ENCODE measurements at places on chromosomes 12 and 14.

DNA sequence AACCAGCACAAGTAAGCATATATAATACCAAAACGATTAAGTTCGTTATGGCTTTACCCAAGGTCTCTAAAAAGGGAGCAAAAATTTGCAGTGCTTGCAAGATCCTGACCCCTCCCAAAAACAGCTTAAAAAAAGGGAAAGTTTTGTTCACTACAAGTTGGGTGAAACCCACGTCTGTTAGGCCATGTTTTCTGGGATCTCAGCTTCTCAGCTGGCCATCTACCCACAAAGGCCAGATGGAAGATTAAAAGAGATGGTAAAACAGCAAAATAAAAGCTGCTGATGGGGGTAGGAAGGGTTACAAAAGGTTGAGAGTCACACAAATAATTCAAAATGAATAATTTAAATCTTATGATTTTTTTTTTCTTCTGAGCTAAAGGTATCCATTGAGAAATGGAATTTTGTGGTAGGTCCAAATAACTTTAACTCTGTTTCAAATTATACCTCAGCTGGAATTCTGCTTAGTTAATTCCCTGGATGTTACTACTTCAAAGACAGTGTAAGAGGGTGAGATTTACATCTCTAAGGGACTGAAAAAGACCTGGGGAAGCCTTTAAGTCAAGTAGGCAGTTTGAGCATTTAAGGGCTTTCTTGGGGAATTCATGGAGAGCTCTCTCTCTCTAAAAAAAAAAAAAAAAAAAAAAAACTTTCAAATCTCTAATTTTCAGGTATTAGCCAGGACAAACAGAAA lies 185.6 kb upstream of the NAV3 start:
- no peak for DNase-seq

DNA sequence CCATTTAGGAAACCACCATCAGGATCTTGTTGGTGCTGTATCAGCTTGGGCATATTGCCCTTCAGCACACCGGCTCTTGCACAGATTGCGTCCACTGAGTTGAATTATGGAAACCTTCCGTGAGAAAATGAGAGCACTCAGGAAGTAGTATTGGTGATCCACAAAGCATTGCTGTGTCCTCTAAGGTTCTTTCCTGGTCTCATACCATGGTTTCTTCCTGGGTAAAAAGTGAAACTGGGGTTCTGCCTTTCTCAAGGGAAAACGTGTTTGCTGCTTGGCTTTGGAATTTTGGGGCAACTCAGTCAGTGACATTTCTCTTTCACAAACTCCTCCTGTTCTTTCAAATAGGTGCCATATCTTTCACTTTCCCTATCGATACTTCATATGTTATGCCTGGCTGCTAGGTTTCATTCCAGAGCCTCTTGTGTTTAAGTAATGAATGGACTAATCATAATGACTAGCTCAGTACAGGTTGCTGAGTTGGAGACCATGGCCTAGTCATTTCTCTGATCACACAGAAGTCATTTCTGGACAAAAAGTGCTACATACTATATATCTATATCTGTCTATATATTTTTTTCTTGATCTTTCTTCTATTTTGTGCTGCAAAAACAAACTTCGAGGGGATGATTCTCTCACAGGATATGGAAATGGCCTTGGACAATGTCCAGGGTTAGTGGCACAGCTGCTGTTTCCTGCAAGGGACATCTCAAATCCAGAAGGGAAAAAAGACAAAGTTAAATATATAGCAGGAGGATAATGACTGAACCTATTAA lies 423.4 kb downstream of the ZFP36L1 start:
- no peak for DNase-seq

- DNase-seq, result no peak
Measured at GRCh38 chr12:123142921-123143735, 7.8 kb downstream of the PITPNM2 start.

DNA sequence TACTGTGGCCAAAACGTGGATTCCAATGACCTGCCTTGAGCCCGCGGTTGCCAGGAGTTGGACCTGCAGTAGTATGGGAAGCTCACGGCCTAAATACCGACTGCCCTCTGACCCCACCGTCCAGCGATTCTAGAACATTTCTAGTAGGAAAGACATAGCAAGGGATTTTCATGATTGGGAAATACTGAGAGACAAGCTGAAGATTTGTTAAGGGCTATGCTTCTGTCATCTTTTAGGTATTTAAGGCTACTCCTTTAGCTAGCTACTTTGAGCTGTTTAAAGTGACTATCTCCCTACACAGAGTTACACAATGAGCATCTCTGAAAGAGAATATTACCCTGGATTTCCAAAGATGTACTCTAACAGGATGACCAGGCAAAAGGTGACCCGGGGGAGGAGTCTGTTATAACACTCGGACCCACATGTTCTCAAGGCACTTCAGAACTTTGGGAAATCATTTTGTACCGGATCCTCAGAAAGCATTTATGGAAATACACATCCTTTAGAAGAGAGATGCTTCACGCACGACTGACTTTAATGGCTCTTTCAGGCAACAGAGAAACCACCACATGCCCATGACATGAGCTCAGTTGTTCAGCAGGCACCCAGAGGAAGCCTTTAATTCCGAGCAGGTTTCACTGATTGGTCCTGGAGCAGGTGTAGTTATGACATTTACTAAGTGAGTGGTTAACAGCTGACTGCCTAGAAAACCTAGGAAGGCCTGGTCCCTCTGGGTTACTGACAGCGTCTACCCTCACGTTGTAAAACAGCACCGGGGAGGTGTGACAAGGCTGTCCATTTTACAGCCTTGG lies 4.2 kb downstream of the BAG5 start:
- DNase-seq, result no peak

- DNase-seq, result no peak
Measured at GRCh38 chr12:11039171-11039570, 8.0 kb upstream of the TAS2R31 start.

DNA sequence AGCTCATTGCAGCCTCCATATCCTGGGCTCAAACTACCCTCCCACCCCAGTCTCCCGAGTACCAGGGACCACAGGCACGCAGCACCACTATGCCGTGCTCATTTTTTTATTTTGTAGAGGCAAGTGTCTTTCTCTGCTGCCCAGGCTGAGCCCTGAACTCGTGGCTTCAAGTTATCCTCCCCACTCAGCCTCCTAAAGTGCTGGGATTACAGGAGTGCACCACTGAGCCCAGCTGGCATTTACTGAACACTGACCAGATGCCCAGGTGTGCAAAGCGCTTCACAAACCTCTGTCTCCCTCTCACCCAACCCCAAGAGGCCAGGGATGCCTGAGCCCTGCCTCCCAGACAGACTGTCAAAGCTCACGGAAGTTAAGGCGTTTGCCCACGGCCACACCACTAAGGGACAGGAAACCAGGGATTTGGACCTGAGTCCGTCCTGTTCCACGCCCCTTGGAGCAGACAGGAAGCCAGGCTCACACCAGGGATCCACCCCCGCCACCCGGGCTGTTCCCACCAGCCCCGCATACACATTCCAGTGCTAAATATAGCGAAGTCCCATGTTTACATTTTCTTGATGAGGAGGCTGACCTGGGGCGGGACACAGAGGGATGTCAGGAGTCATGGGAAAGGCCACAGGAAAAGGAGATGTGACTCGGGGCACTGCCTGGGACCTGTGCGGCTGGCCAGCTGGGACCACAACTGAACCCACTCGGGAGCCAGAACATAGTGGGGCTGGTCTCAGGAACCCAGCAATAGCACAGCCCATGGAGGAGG lies 51.2 kb downstream of the TESC start:
- no peak for DNase-seq

DNA sequence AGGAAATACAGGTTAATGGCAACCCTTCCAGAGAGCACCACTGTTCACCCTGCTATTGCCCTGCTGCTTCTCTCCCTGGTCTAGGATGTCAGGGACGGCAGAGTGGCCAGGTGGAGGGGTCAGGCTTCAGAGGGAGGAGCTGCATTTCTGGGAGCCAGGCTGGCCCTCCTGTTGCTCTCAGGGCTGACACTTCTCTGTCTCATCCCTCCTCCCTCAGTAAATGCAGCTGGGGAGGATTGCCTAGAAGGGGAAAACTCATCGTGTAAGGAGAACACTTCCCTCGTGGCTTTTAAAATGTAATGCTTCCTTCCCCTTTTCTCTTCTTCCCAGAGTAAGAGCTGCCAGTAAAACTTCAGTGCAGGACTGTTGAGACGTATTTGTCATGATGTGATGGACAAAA lies 20.8 kb downstream of the SUSD6 start:
- DNase-seq, result no peak

DNA sequence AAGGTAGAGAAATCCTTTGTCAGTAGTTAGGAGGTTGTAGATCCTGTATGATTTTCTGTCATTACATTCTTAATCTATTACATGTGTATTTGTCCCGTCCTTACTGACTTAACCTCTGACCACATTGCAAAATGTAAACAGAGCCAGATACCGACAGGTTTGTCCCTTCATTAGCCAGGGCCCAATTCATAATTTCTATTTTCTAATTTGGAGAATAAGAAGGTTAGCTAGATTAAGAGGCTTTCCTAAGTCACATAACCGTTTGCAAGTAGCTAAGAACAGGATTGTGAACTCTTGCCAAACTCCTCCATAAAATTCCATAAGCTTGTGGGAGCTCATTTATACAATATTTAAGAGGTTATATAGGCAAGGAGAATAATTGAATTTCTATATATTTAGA lies 352.6 kb downstream of the RAD51B start:
- DNase-seq, result no peak

DNA sequence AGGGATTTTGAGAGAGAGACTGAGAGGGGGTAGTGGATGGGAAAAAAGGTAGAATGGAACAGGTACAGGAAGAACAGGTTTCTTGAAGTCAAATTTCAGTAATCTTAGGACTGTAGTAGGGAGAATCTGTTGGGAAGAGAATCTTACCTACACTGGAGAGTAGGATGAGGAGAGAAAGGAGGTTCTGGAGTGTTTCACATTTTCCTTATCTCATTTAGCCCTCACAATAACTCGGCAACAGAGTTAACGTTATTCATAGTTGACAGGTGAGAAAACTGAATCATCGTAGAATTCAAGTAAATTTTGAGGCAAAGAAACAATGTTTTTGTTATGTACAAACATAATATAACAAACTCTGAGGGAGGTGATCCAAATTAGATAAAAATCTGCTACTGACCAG lies 17.2 kb upstream of the STRN3 start:
- DNase-seq, result no peak

GRCh38 chr12:106021516-106021915 lies 117.2 kb downstream of the NUAK1 start:
- DNase-seq, result no peak

GRCh38 chr12:12229556-12230092 lies 37.2 kb downstream of the LRP6 start:
- DNase-seq, result no peak

- DNase-seq, result no peak
Measured at GRCh38 chr12:24708043-24708442, 240.9 kb downstream of the BCAT1 start.

- no peak for DNase-seq
Measured at GRCh38 chr14:53523226-53523625, 370.1 kb upstream of the DDHD1 start.
